Cardiac muscle cell (in vitro differentiated cells and primary cell): ENCODE measurements at places on chromosomes 11 and 22. TPM values are rescaled to one million over a fixed set of nuclear protein-coding genes. Genes with fewer than 3 reads are reported as not detected.

The MRGPRX3 gene
- total RNA-seq = not detected in 2 replicates

The PGA3 gene
- not detected in 2 replicates for total RNA-seq

The PRAME gene
- not detected in 2 replicates for total RNA-seq

The ACRV1 gene
- total RNA-seq = not detected in 2 replicates

The CRYBA4 gene
- total RNA-seq = not detected in 2 replicates

The CARNS1 gene
- 1.4 and 1.6 TPM in 2 replicates for total RNA-seq
